ENCODE measurements at places on chromosomes 2 and 18.

GRCh38 chr2:172168917-172169346 lies 66.2 kb upstream of the DLX2 start:
- DNase-seq = no peak

DNA sequence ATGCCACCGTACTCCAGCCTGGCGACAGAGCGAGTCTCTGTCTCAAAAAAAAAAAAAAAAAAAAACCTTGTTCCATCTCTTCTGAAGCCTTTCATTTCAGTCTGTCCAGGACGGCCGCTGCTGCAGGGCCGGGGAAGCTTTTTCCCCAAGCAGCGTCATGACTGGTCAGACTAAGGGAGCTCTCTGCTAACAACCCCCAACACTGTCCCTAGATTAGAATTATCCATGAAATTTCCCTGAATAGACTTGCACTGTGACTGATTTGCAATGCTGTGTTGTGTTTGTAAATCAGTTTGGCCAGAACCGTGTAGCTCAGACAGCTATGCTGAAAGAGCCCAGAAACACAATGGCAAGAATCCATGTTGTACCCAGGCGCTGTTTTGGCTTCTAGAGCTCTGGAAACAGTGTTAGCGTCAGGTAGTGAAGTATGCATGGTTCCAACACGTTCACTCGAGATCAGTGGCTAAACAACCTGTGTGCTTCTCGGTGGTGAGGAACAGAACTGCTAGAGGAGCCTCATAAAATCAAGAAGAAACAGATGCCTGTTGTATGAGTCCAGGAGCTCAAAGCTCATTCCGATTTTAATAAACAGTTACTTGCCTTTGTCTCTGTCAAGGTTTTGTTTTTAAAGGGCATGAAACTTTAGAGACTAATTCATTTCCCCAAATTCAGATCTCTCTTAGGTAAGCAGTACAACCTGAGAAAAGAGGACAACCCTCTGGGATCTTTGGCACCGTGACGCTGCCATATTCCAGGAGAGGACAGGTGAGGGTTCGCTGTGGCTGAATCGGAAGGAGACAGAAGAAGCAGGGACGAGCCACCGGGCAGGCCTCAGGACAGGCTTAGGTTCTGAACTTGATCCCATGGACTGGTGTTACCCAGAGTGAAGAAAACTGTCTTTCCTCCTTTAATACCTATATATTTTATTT lies 43.5 kb downstream of the GORASP2 start:
- no peak for DNase-seq

DNA sequence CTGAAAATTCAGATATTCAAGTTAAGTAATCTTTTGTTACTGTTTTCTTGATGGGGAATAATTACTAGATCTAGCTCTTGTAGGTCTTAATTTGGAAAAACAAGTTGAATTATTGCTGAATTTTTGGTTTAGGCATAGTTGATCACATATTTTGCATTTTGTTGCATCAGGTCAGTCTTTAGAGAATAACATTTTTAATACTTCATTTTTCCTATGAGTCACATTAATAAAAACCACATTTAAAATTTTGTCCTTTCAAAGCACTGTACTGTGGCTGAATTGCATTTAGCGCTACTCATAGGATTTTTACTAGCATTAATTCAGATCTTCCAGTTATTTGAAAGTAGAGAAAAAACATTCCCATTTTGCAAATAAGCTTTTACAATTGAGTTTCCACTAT lies 23.2 kb downstream of the MAP4K4 start:
- DNase-seq = no peak

- no peak for DNase-seq
These were observed 2.1 kb downstream of the NCKAP1 start for GRCh38 chr2:183035954-183036669.

DNA sequence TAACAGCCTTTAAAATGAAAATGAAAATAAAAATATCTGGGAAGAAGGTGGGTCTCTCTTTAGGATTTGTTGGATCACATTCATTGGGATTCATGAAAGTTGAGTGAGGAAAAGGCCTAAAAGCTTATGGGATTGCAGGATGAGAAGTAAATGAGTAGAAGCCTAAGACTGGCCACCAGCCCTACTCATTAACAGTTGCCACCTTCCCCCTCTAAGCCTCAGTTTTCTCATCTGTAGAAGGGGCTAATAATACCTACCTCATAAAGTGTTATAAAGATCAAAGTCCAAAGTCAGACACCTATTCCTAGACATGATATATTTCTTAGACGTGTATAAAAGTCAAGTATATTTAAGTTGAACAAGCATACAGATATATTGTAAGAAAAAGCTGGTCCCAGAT lies 23.8 kb downstream of the RDH14 start:
- DNase-seq = no peak

- DNase-seq = no peak
These were observed 15.4 kb upstream of the FAM124B start for GRCh38 chr2:224417361-224417729.

All from NCI-H187 treated with DMSO at 0.1 percent for 48 hours (cell line).